ENCODE measurements at places on chromosomes 3 and 15.

- peak; percentile 81 for DNase-seq
Measured at GRCh38 chr3:52897130-52898122, at the start of gene STIMATE. TSS of gene STIMATE (minus strand) at chr3:52897548. CDS start at chr3:52897450, 98 bp downstream.

- DNase-seq = no peak
Measured at GRCh38 chr15:28889346-28889745, 3.6 kb downstream of the APBA2 start.

GRCh38 chr3:155872904-155873646, 2.6 kb downstream of the GMPS start:
- DNase-seq = no peak

DNA sequence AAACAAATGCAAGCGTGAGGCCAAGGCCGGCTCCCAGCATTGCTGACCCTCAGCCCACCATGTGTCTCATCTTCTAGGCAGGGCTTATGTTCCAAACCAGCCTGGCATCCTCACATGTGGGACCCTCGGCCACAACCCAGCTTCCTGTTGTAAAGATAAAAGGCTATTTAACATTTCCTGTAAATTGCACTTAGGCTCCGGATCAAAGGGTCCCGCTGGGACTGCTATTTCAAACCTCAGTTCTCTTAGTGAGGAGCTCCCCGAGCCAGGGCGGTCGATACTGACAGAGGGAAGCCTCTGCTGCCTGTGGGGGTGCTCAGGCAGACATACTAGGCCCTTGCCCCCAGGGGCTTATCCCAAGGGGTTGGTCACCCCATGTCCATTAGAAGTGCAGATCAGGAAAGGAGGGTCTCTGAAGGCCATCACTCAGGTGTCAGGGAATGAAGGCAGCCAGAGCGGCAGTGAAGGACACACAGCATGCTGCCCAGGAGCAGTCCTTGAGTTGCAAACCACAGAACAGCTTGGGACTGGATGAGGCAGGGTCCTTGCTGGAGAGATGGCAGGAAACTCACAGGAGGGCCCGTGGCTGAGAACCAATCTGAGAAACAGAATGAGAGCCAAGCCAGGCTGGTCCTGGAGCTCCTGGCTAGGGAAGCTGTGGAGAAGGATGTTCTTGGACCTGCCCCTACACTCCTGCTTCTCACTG, 239.9 kb downstream of the TLE3 start:
- DNase-seq = no peak

- DNase-seq = no peak
Measured at GRCh38 chr15:29046977-29047376, 161.2 kb downstream of the APBA2 start.

DNA sequence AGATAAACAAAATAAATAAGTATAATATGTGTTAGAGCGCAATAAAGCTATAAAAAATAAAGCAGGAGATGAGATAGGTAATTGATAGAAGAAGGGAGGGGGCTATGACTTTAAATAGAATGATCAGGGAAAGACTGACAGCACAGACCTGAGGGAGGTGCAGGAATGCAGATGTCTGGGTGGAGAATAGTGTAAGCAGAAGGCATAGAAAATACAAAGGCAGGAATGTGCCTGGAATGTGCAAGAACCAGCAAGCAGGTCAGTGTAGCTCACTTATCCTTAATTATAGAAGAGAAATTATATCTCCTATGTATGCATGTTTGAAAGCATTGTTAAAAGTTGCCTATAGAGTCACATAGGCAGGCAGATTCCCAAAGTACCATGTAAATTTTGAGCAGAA, 239.4 kb upstream of the SOX14 start:
- no peak for DNase-seq

DNA sequence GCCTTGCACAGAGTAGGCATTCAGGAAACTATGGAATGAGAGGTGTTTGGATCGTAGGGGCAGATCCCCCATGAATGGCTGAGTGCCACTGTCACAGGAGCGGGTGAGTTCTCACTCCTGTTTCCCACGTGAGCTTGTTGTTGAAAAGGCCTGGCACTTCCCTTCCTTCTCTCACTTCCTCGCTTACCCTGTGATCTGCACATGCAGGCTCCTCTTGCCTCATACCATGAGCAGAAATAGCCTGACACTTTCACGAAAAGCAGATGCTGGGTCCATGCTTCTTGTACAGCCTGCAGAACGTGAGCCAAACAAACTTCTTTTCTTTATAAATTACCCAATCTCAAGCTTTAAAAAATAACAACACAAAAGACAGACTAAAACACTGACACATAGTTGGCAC, 55.4 kb downstream of the AGBL1 start:
- no peak for DNase-seq
